ENCODE measurements at places on chromosomes 2 and 18. TPM values are rescaled to one million over a fixed set of nuclear protein-coding genes. Genes with fewer than 3 reads are reported as not detected.

DNA sequence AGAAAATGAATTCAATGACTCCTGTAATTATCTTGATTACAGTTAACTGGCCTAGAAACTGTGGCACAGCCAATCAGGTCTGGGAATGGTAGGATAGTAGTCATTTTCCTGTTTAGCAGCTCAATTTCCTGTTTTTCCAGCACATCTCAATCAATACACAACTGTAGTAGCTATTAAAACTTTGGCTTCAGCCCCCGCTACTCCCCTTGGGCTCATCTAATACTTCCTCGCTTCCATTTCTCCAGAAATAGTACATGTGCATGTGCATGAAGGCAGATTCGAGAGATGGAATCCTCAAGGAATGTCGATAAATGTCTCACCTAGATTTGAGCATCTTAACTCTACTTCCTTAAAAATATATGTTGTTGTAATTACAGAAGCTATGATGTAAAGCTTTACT lies 9.7 kb downstream of the COBLL1 start:
- DNase-seq = no peak

- no peak for DNase-seq
These were observed 9.9 kb upstream of the FOSL2 start for GRCh38 chr2:28382755-28383154.

GRCh38 chr2:37553411-37554154 lies 117.9 kb downstream of the CDC42EP3 start:
- no peak for DNase-seq

GRCh38 chr2:28281739-28282138 lies 110.9 kb upstream of the FOSL2 start:
- no peak for DNase-seq

DNA sequence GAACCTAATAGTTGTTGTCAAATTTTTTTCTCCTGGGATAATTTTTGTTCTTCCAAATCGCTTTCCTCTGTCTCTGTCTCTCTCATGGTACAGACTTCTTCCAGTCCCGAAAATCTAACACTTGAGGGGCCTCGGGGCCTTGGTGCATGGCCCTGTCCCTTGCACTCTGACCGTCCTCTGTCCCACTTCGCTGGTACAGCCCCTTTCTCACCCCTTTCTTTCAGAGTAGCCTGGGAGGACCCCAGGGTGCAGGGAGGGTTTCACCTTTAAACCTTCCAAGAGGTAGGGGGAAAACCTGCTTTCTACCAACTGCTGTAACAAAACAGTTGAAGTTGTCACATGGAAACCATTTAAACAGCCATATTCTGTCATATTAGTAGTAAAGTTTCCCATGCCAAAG lies 22.2 kb upstream of the FAHD2A start:
- DNase-seq = no peak

DNA sequence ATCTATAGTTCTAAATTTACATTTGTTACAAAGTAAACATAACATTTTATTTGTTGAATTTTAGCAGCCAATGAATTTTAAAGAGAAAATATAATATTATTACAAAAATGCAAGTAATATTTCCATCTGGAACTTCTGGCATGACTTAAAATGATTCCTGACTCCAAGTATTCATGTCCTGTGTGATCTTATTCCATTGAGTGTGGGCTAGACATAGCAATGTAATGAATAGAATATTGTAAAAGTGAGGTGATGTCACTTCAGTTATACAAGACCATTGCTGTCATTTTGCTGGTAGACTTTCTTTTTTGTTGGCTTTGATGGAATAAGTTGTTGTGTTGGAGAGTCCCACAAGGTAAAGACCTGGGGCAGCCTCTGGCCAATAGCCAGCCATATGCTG lies 912.2 kb upstream of the PIK3C3 start:
- DNase-seq = no peak

GRCh38 chr2:61784643-61785042 lies 69.2 kb downstream of the FAM161A start:
- DNase-seq = no peak

Gene TXNDC2
- polyA plus RNA-seq = 0.31 TPM

Gene EVA1A
- 13.1 TPM for polyA plus RNA-seq

Gene AGPS
- 41.7 TPM for polyA plus RNA-seq

Gene G6PC2
- polyA plus RNA-seq = 0.24 TPM

Gene CD8A
- polyA plus RNA-seq = 0.36 TPM

Gene ANKRD23
- 7.3 TPM for polyA plus RNA-seq

Gene GAD1
- 1.2 TPM for polyA plus RNA-seq
